ENCODE measurements at places on chromosomes 4 and X. TPM values are rescaled to one million over a fixed set of nuclear protein-coding genes. Genes with fewer than 3 reads are reported as not detected.

DNA sequence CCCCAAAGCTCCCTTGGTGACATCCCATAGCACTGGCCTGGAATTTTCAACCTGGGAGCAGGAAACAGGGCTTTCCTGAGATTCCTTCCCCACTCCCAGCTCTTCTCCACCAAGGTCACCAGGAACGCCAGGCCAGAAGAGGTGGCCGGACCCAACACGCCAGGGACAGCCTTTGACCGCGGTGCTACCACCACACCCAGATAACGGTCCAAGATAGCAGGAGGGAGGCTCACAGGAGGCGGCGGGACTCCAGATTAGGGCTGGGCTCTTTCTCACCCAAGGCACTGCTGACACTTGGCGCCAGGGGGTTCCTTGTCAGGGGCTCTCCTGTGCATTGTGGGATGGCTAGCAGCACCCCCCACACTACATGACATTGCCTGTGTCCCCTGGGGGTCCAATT is 22.9 kb downstream of the ZFYVE28 start:
- H3K4me1 ChIP-seq: peaks cover 6% of the 10 kb centered on the region
- no peaks in the 10 kb centered on the region for H3K27me3 ChIP-seq
- no peak overlapping the region for H3K4me3 ChIP-seq
- H3K36me3 ChIP-seq: no peaks in the 10 kb centered on the region
- no peak for DNase-seq

- H3K4me1 ChIP-seq: peaks cover 6% of the 10 kb centered on the region
- H3K27ac ChIP-seq: no peak overlapping the region
- H3K36me3 ChIP-seq: peaks cover 27% of the 10 kb centered on the region
- DNase-seq: no peak
These were observed 6.2 kb downstream of the CD99 start for GRCh38 chrX:2697306-2697705.

GRCh38 chrX:26050099-26050498 is 88.0 kb upstream of the MAGEB18 start:
- H3K4me1 ChIP-seq: no peaks in the 10 kb centered on the region
- H3K36me3 ChIP-seq: no peaks in the 10 kb centered on the region
- H3K27me3 ChIP-seq: no peaks in the 10 kb centered on the region
- H3K4me3 ChIP-seq: no peak overlapping the region

GRCh38 chr4:8857766-8858700 is 13.6 kb downstream of the HMX1 start:
- DNase-seq: no peak
- H3K27ac ChIP-seq: no peak overlapping the region
- H3K27me3 ChIP-seq: peaks cover 98% of the 10 kb centered on the region
- no peak overlapping the region for H3K4me3 ChIP-seq
- no peaks in the 10 kb centered on the region for H3K36me3 ChIP-seq
- H3K4me1 ChIP-seq: no peaks in the 10 kb centered on the region

GRCh38 chr4:74624351-74625151 is 169.8 kb downstream of the BTC start:
- peak; percentile 88 for DNase-seq
- peak overlapping the region; percentile 73 for H3K27ac ChIP-seq
- no peaks in the 10 kb centered on the region for H3K27me3 ChIP-seq
- no peak overlapping the region for H3K4me3 ChIP-seq
- no peaks in the 10 kb centered on the region for H3K36me3 ChIP-seq
- peaks cover 52% of the 10 kb centered on the region for H3K4me1 ChIP-seq

DNA sequence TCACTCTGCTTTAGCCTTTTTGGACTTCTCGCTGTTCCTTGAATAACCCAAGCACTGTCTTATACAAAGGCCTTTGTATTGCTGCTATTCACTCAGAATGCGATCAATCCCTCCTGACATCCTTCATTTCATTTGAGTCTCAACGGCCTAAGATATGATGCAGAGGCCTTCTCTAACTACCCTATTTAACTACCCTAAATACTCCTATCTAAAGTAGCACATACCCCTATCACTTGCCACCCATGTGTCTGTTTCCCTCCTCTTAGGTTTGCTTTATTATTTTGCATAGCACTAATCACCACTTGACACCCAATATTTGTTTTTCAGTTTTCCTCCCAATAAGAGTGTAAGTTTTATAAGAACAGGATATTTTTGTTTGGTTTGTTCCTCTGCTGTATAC is 42.3 kb upstream of the ACSL4 start:
- H3K27me3 ChIP-seq: no peaks in the 10 kb centered on the region
- DNase-seq: no peak
- H3K4me3 ChIP-seq: no peak overlapping the region
- H3K4me1 ChIP-seq: no peaks in the 10 kb centered on the region
- H3K27ac ChIP-seq: no peak overlapping the region

GRCh38 chr4:38266616-38267015 is 306.4 kb downstream of the PTTG2 start:
- H3K4me3 ChIP-seq: no peak overlapping the region
- H3K4me1 ChIP-seq: no peaks in the 10 kb centered on the region
- no peak overlapping the region for H3K27ac ChIP-seq
- H3K36me3 ChIP-seq: no peaks in the 10 kb centered on the region
- DNase-seq: peak; percentile 78

DNA sequence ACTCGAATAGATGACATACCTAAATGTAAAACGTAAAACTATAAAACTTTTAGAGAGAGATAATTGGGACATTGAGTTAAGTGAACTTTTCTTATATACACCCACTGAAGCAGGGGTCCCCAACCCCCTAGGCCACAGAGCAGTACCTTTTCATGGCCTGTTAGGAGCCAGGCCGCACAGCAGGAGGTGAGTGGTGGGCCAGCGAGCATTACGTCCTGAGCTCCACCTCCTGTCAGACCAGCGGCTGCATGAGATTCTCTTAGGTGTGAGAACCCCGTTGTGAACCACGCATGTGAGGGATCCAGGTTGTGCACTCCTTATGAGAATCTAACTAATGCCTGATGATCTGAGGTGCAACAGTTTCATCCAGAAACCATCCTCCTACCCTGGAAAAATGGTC is 114.8 kb downstream of the HMX1 start:
- DNase-seq: no peak
- H3K27me3 ChIP-seq: no peaks in the 10 kb centered on the region
- no peak overlapping the region for H3K4me3 ChIP-seq
- H3K36me3 ChIP-seq: no peaks in the 10 kb centered on the region
- H3K27ac ChIP-seq: no peak overlapping the region

- H3K4me1 ChIP-seq: peaks cover 10% of the 10 kb centered on the region
- peak overlapping the region; percentile 53 for H3K4me3 ChIP-seq
- peak; percentile 12 for DNase-seq
- H3K27ac ChIP-seq: peak overlapping the region; percentile 44
- H3K36me3 ChIP-seq: no peaks in the 10 kb centered on the region
These were observed 797 bp downstream of the PKD2 start for GRCh38 chr4:88008122-88008742.

DNA sequence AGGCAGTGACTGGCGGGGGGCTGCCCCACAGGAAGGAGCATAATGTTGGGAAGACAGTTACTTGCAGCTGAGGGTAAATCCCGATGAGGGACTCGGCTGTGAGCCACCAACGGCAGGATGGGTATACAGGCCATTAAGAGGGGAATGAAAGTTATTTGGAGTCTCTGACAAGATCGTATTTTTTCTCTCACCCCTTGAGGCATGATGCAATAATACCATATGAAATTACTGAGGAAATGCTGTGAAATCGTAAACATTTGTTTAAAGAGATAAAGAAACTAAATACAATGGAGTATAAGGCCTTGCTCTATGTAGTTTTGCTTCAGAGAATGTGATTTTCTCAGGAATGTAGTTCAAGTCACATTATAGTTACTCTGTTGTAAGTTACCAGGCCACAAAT is 12.7 kb downstream of the IL1RAPL1 start:
- H3K4me3 ChIP-seq: no peak overlapping the region
- DNase-seq: no peak
- no peak overlapping the region for H3K27ac ChIP-seq
- no peaks in the 10 kb centered on the region for H3K36me3 ChIP-seq

- no peak overlapping the region for H3K27ac ChIP-seq
- no peaks in the 10 kb centered on the region for H3K36me3 ChIP-seq
- no peak overlapping the region for H3K4me3 ChIP-seq
- H3K4me1 ChIP-seq: peaks cover 23% of the 10 kb centered on the region
These were observed 89.5 kb upstream of the LCORL start for GRCh38 chr4:18111081-18111480.

- no peaks in the 10 kb centered on the region for H3K27me3 ChIP-seq
- DNase-seq: no peak
- no peaks in the 10 kb centered on the region for H3K4me1 ChIP-seq
These were observed 24.1 kb upstream of the MAGEB16 start for GRCh38 chrX:35773958-35774564.

DNA sequence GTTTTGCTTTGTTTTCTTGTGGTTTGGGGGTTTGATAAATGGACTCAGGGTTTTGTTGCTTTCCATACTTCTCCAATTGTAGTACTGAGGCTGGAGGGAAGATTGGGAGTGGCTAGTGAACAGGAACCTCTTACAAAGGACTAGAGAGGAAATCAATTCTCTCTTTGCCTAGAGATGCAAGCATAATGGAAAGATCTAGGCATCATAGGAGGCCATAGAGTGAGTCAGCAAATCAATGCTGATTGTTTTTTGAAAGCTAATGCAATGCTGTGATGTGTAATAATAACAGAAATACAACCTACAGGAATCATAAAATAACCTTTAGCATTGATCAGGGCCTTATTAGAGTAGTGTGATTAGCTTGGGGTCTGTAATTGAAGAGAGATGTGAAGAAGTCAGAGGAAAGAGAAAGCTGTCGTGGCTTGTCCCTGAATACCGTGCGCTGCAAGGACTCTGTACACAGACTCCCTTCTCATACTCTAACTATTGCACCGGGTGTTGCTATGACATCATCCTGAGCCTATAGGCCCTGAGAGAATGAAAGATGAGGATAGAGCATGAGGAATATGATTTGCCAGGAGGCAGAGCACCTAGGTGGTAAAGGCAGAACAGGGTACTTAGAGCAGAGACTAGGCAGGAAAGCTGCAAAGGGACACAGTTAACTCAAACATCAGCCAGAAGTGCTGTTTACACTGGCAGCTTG is 29.3 kb upstream of the GPR101 start:
- no peaks in the 10 kb centered on the region for H3K36me3 ChIP-seq
- H3K27ac ChIP-seq: no peak overlapping the region
- DNase-seq: no peak
- H3K4me3 ChIP-seq: no peak overlapping the region
- no peaks in the 10 kb centered on the region for H3K27me3 ChIP-seq

GRCh38 chr4:85741921-85742591 is 267.1 kb downstream of the ARHGAP24 start:
- no peak overlapping the region for H3K4me3 ChIP-seq
- no peak for DNase-seq
- H3K4me1 ChIP-seq: no peaks in the 10 kb centered on the region
- no peak overlapping the region for H3K27ac ChIP-seq
- no peaks in the 10 kb centered on the region for H3K27me3 ChIP-seq

DNA sequence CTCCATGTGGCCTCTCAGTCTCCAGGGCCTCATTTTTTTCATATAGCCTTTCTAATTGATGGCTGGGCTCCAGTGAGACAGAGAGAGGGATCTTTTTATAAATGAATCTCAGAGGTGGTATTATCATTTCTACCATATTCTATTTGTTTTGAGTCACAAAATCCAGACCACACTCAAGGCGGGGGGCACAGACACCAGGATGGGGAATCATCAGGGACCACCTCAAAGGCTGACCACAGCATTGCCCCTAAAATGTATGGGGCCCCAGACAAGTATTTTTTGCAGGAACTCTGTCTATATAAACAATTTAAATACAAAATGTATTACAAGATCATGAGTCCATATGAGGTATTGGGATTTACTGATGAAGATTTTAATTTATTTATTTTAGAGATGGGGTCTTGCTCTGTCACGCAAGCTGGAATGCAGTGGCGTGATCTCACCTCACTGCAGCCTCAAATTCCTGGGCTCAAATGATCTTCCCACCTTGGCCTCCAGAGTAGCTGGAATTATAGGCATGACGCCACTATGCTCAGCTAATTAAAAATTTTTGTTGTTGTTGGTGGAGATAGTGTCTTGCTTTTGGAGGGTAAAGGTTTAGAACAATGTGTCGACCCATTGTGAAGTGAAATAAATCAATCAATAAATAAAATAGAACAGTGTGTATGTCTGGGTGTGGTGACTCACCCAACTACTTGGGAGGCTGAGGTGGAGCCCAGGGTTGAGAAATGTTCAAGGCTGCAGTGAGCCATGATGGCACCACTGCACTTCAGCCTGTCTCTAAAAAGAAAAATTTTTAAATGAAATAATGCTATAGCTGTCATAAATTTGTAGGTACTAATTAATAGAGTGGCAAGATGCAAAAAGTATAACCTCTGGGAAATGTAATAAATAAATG is 29.4 kb downstream of the WDR13 start:
- H3K36me3 ChIP-seq: no peaks in the 10 kb centered on the region
- H3K27ac ChIP-seq: no peak overlapping the region
- H3K4me3 ChIP-seq: no peak overlapping the region
- DNase-seq: no peak
- peaks cover 1% of the 10 kb centered on the region for H3K4me1 ChIP-seq
- H3K27me3 ChIP-seq: no peaks in the 10 kb centered on the region

DNA sequence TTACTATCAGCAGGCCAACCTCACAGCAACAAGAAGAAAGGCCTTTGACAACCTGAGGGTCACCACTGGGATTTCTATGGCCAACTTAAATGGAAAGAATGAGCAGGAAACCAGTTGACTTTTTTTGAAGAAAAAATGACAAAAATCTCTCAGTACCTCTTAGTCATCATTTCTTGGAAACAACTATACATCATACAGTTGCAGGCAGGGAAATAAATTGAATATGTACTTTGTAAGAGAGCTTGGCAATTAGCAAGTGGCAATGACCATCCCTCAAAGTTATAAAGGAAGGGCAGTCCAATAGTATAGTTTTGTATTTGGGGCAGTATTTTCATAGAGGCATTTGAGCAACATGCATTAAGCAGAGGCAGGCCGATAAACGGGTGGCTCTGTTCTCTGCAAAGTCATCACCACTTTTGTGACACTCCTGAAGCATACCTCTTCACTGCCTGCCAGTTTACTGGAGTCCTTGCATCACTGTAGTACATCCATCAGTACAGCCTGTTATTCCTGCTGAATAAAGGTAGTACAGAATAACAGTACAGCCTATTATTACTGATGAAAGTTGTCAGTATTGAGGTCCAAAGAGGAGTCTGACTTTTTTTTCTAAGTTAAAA is 83.3 kb upstream of the AMELX start:
- no peaks in the 10 kb centered on the region for H3K4me1 ChIP-seq
- H3K27ac ChIP-seq: no peak overlapping the region
- H3K36me3 ChIP-seq: no peaks in the 10 kb centered on the region
- H3K4me3 ChIP-seq: no peak overlapping the region
- H3K27me3 ChIP-seq: no peaks in the 10 kb centered on the region
- DNase-seq: no peak

DNA sequence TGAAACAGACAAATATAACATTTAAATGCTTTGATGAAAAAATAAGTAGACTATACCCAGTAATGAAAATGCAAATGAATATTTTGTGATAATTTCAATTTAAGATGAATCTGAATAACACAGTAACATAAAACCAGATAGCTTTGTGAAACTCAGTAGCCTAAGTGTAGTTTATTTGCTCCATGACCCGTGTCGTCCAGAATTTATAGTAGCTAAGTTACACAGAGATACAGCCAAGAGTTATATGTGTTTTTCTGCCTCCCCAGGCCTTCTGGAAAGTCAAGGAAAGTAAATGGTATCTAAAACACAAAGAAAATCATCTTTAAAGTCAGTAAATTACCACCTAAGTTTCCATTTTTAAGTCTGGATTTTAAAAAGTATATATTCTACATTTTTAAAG is 26.7 kb downstream of the HPGD start:
- no peaks in the 10 kb centered on the region for H3K27me3 ChIP-seq
- DNase-seq: no peak
- peak overlapping the region; percentile 34 for H3K27ac ChIP-seq
- no peak overlapping the region for H3K4me3 ChIP-seq
- H3K36me3 ChIP-seq: peaks cover 2% of the 10 kb centered on the region
- peaks cover 45% of the 10 kb centered on the region for H3K4me1 ChIP-seq

The OTUD6A gene
- polyA plus RNA-seq: not detected

The FAT1 gene
- polyA plus RNA-seq: 186 TPM

The P2RY10 gene
- 1.2 TPM for polyA plus RNA-seq

The PSAPL1 gene
- polyA plus RNA-seq: 0.49 TPM

The MSX1 gene
- 2.8 TPM for polyA plus RNA-seq

The RAP2C gene
- 39.2 TPM for polyA plus RNA-seq

The FGFR3 gene
- 228 TPM for polyA plus RNA-seq

Measured in large intestine (tissue), 12 donors.